Activated CD4-positive, alpha-beta memory T cell treated with anti-CD3 and anti-CD28 coated beads for 36 hours (primary cell): ENCODE measurements at places on chromosomes 6 and 20.

DNA sequence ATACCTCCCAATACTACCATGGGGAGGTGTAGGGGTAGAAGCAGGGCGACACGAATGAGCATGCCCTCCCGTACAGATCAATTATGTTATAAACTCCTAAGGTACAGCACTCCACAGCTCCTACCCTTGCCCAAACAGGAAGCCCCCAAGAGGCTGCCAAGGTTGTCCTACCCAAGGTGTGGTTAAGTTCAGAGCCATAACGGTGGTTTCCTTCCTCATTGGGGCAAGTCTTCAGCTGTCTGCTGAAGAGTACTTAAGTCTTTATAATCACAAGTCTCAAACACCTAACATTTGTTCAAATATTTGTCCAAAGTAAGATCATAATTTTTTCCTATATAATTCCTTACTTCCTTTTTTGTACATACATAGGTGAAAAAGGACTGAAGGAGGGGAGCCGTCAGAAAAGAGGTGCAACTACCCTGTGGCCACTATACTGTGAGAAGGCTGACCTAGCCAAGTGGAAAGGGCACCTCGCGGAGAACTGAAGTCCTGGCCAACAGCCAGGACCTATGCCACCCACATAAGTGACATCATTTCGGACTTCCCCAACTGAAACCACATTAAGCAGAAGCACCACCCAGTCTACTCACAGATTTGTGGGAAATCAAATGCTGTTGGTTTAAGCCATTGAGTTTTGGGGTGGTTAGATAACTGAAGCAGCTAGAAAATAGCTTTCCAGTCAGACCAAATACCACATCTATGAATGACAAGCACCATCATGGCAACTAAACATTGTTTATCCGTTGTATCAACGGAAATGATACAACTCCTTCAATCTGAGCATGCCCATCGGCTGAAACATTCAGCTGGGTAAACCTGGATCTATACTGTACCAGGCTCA, 2.9 kb upstream of the RAB22A start:
- peak overlapping the region; percentile 93 for H3K27ac ChIP-seq
- H3K4me1 ChIP-seq = peaks cover 58% of the 10 kb centered on the region
- H3K4me3 ChIP-seq = peak overlapping the region; percentile 80
- H3K27me3 ChIP-seq = no peaks in the 10 kb centered on the region

DNA sequence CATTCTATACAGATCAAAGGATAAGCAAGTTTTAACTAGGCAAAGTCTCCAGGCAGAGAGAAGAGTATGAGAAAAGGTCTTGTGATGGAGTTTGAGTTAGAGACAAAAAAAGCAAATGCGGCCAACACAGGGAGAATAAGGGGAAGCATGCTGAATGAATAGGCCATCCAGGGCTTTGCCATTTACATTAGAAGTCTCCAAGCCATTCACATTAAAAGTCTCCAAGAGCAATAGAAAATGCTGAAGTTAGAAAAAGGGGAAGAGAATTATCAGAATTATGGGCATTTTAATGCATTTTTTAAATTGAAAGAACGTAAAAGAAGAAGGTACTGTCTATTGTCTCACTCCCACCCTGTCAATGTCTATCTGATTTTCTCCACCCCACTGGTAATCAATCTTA, 49.4 kb downstream of the PDSS2 start:
- H3K36me3 ChIP-seq = peaks cover 12% of the 10 kb centered on the region
- no peak overlapping the region for H3K4me3 ChIP-seq
- no peaks in the 10 kb centered on the region for H3K27me3 ChIP-seq
- no peak for DNase-seq
- H3K27ac ChIP-seq = no peak overlapping the region

DNA sequence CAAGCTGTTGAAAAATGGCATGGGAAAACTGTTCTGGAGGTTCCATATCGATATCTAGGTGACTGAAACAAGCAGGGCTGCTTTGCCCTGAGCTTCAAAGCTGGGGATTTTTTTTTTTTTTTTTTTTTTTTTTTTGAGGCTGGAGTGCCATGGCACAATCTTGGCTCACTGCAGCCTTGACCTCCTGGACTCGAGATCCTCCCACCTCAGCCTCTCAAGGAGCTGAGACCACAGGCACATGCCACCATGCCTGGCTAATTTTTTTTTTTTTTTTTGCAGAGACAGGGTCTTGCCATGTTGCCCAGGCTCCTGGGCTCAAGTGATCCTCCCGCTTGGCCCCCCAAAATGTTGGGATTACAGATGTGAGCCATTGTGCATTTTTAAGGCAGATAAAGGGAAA, 11.0 kb downstream of the ERGIC3 start:
- no peak overlapping the region for H3K4me3 ChIP-seq
- H3K27me3 ChIP-seq = no peaks in the 10 kb centered on the region
- H3K4me1 ChIP-seq = no peaks in the 10 kb centered on the region
- H3K36me3 ChIP-seq = peaks cover 23% of the 10 kb centered on the region
- DNase-seq = no peak

DNA sequence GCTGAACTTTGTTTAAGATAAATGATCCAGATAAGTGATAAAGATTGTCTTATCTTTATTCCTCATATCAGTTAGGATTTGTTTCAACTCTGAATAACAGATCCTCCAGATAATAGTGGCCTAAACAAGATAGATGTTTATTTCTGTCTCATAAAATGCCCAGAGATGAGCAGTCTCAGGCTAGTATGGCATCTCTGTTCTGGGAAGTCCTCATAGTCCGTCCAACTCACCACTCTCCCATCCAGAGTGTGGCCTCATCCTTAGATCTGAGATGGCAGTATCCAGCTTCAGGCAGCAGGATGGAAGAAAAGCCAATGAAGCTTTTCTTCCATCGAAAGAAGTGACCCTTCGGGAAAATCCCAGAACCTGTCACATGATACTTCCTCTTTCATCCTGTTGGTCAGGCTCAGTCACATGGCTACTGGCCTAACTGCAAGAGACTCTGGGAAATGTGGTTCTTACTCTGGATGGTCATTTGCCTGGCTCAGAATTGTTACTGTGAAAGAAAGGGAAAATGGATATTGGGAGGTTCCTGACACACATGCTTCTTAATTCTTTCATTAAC, 29.4 kb upstream of the TAGAP start:
- no peak for DNase-seq
- no peaks in the 10 kb centered on the region for H3K36me3 ChIP-seq
- peaks cover 46% of the 10 kb centered on the region for H3K4me1 ChIP-seq
- peaks cover 2% of the 10 kb centered on the region for H3K27me3 ChIP-seq
- H3K27ac ChIP-seq = no peak overlapping the region

DNA sequence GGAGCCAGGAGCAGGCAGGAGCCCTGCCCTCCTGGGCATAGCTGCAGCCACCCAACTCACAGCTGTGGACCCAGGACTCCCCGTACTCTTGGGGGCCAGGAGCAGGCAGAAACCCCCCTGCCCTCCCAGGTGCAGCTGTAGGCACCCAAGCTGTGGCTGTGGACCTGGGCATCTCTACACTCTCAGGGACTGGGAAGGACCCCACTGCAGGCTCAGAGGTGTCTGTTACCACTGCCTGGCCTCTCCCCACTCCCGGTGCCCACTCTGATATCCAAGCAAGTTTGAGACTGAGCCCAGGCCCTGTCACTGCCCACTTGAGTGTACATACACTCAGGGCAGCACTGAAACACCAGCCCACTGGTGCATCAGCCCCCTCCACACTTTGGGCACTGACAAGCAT, 193.5 kb upstream of the MANEA start:
- no peaks in the 10 kb centered on the region for H3K36me3 ChIP-seq
- no peak overlapping the region for H3K27ac ChIP-seq
- H3K4me1 ChIP-seq = no peaks in the 10 kb centered on the region
- H3K27me3 ChIP-seq = no peaks in the 10 kb centered on the region

- DNase-seq = no peak
- H3K27me3 ChIP-seq = no peaks in the 10 kb centered on the region
Observed at GRCh38 chr20:9148291-9148690, 79.4 kb downstream of the PLCB4 start.

GRCh38 chr6:1906014-1906413, 296.3 kb downstream of the FOXC1 start:
- H3K27me3 ChIP-seq = no peaks in the 10 kb centered on the region
- no peak overlapping the region for H3K27ac ChIP-seq
- H3K4me3 ChIP-seq = no peak overlapping the region
- peaks cover 13% of the 10 kb centered on the region for H3K36me3 ChIP-seq

GRCh38 chr20:50569864-50570836, 60.0 kb downstream of the PTPN1 start:
- DNase-seq = peak; percentile 74
- H3K27me3 ChIP-seq = no peaks in the 10 kb centered on the region
- H3K4me3 ChIP-seq = peak overlapping the region; percentile 24
- H3K4me1 ChIP-seq = peaks cover 82% of the 10 kb centered on the region

- H3K4me1 ChIP-seq = peaks cover 39% of the 10 kb centered on the region
- H3K36me3 ChIP-seq = peaks cover 38% of the 10 kb centered on the region
- H3K4me3 ChIP-seq = no peak overlapping the region
- no peak for DNase-seq
Observed at GRCh38 chr20:47276851-47277534, 79.5 kb downstream of the ZMYND8 start.

DNA sequence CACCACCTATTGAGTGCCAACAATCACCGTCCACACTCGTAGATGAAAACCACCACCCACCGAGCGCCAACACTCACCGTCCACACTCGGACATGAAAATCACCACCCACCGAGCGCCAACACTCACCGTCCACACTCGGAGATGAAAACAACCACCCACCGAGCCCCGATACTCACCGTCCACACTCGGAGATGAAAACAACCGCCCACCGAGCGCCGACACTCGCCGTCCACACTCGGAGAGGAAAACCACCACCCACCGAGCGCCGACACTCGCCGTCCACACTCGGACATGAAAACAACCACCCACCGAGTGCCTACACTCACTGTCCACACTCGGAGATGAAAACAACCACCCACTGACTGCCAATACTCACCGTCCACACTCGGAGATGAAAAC, 129.3 kb downstream of the IRF4 start:
- peak overlapping the region; percentile 64 for H3K27ac ChIP-seq
- H3K36me3 ChIP-seq = peaks cover 45% of the 10 kb centered on the region
- DNase-seq = no peak
- H3K4me3 ChIP-seq = no peak overlapping the region

DNA sequence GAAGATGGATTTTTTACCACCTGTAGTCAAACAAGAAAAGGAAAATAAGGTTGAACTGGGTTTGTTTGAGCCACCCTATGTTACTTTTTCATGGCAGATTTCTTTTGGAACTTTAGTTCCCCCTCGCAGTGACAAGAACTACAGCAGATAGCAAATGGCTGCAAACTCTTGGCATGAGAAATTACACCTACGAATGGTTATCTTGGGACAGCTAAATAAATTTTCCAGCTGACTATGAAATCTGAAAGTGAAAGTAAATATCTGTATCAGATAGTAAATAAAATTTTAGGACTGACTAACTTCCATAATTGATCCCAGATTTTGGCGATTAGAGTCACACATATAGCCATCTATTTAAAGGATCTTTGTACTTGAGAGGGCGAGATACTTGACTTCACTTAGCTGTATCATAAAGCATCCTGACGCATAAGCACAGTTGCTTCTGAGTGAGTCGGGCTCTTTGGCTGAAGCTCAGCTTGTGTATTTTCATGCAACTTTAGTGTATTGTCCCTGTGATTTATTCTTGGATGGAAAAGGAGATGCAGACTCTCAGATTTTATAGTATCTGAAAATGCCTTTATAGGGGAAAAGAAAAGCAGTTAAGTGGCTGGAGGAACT, 125.3 kb upstream of the B3GAT2 start:
- peaks cover 2% of the 10 kb centered on the region for H3K4me1 ChIP-seq
- no peak for DNase-seq
- peaks cover 3% of the 10 kb centered on the region for H3K27me3 ChIP-seq

DNA sequence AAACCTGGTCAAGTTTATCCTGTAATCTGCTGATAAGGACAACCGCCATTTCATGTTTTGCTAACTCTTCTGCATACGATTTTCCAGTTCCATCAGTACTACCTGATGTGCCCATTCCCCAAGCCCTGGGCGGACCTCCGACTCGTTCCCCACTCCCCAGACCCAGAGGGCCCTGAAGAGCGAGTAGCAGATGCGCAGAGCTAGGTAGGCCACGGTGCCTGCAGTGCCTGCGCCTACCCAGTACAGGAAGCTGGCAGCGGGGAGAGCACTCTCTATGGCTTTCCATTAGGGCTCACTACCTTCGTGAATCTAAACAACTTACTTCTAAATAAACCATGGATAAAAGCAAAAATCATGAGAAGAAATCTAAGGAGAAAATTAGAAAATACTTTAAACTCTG, 14.3 kb upstream of the ZDHHC14 start:
- no peak for DNase-seq
- H3K4me1 ChIP-seq = peaks cover 19% of the 10 kb centered on the region
- H3K27me3 ChIP-seq = peaks cover 33% of the 10 kb centered on the region
- H3K36me3 ChIP-seq = no peaks in the 10 kb centered on the region
- no peak overlapping the region for H3K27ac ChIP-seq

- no peak for DNase-seq
- H3K27ac ChIP-seq = peak overlapping the region; percentile 18
- peaks cover 49% of the 10 kb centered on the region for H3K36me3 ChIP-seq
Observed at GRCh38 chr6:154815938-154816820, 83.0 kb downstream of the SCAF8 start.

DNA sequence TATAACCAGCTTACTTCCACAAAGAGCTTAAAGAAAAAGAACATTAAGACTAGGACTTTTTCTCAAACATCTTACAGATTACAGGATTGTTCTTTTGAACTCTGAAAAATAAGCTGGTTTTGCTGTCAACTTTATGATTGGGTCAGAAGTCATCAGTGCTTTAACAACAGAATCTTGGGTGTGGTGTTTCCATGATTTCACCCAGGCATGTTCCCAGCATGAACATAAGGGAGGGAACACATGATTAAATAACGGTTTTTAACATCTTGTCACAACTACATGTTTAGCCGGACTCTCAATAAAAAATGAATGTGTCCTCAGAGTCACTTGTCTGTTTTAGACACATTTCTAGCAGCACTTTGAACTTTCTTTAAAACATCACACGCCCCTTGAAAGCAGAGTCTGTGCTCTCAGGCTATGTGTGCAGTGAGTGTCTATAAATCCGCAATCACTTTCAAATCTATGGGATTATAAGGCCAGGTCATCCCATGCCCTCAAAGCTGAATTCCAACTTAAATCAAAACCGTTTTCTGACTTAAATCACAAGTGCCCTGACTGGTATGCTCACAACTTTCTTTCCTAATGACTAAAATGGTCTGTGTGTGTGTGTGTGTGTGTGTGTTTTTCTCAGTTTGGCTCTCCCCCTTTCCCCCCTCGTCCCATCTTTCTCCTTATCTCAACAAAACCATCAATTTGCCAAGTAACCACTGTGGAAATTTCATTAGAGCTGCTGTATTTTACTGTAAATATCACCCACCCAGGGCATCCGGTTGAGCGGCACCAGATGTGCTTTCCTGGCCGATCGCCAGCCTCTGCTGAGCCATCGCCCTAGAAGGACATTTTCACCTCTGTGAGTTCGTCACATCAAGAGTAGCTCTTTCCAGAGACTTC, 216.8 kb upstream of the DTNBP1 start:
- peaks cover 4% of the 10 kb centered on the region for H3K27me3 ChIP-seq
- peaks cover 42% of the 10 kb centered on the region for H3K4me1 ChIP-seq
- peak overlapping the region; percentile 76 for H3K27ac ChIP-seq
- peak overlapping the region; percentile 33 for H3K4me3 ChIP-seq

- H3K36me3 ChIP-seq = no peaks in the 10 kb centered on the region
- DNase-seq = no peak
- no peaks in the 10 kb centered on the region for H3K4me1 ChIP-seq
- H3K27me3 ChIP-seq = no peaks in the 10 kb centered on the region
- no peak overlapping the region for H3K4me3 ChIP-seq
Observed at GRCh38 chr6:55825402-55826051, 49.9 kb downstream of the BMP5 start.

- H3K4me3 ChIP-seq = peak overlapping the region; percentile 21
- no peaks in the 10 kb centered on the region for H3K36me3 ChIP-seq
- peaks cover 22% of the 10 kb centered on the region for H3K4me1 ChIP-seq
- peak overlapping the region; percentile 85 for H3K27ac ChIP-seq
- no peak for DNase-seq
Observed at GRCh38 chr6:134287859-134288537, 29.9 kb downstream of the SGK1 start.

- H3K27ac ChIP-seq = no peak overlapping the region
- no peak for DNase-seq
- H3K4me1 ChIP-seq = no peaks in the 10 kb centered on the region
Observed at GRCh38 chr20:38626921-38627659, 25.5 kb downstream of the ARHGAP40 start.
